GM12891 (cell line): ENCODE measurements at places on chromosomes 12 and 14.

GRCh38 chr12:69405566-69405865, 46.0 kb downstream of the YEATS4 start:
- DNase-seq = no peak

GRCh38 chr12:77163074-77164038, 98.0 kb upstream of the E2F7 start:
- DNase-seq = no peak

GRCh38 chr12:69354556-69355187, 4.9 kb upstream of the YEATS4 start:
- no peak for DNase-seq

DNA sequence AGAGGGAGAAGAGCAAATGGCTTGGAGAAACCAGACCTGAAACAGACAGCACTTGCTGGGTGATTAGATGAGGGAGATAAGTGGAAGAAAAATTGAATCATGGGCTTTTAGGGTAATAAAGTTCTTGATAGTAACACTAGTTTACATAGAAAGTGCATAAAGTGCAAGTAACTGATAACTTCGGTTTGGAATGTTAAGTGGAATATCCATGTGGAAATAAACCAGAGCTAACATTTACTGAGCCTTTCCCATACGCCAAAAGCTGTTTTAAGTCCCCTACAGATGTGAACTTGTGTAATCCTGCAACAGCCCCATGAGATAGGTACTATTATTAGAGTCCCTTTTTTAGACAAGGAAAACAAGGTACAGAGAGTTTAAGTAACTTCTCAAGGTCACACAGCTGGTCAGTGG, 77.1 kb upstream of the NUDT4 start:
- DNase-seq = no peak

GRCh38 chr12:120432772-120433525, 5.0 kb upstream of the COX6A1 start:
- DNase-seq = no peak

- no peak for DNase-seq
Measured at GRCh38 chr12:108198043-108198442, 69.0 kb downstream of the WSCD2 start.

- no peak for DNase-seq
Measured at GRCh38 chr12:69278814-69279782, 39.7 kb downstream of the CPSF6 start.

- DNase-seq = no peak
Measured at GRCh38 chr14:102321456-102322422, 2.2 kb downstream of the ZNF839 start.

GRCh38 chr12:122918827-122919226, 22.9 kb upstream of the VPS37B start:
- no peak for DNase-seq

GRCh38 chr14:104953097-104953496, 25.1 kb downstream of the AHNAK2 start:
- DNase-seq = no peak

DNA sequence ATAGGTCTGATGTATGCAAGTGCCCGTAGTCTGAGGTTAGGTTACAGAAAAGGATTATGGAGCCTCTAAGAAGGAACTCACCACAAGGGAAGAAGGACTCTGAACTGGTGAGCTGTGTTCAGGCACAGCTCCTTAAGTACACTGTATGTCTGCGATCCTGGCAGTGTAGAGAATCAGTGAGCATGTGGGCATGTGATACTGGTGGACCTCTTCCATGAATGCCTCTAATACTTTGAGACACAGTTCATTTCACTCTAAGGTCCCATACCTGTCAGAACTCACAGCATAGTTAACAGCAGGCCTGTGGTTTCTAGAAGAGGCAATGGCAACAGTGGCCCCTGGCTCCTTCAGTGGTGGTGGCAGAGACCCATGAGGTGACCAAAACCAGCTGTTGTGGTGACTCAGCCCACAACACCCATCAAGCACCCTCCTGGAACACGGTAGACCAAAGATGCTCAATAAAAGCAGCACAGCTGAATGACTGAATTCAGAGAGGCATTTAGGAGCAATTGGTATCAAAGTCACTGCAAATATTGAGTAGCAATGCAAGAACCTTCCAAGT, 6.9 kb upstream of the OR6J1 start:
- no peak for DNase-seq

- DNase-seq = no peak
Measured at GRCh38 chr12:61355105-61355504, 905.1 kb upstream of the USP15 start.

- DNase-seq = no peak
Measured at GRCh38 chr12:175250-175649, 38.7 kb downstream of the SLC6A12 start.

DNA sequence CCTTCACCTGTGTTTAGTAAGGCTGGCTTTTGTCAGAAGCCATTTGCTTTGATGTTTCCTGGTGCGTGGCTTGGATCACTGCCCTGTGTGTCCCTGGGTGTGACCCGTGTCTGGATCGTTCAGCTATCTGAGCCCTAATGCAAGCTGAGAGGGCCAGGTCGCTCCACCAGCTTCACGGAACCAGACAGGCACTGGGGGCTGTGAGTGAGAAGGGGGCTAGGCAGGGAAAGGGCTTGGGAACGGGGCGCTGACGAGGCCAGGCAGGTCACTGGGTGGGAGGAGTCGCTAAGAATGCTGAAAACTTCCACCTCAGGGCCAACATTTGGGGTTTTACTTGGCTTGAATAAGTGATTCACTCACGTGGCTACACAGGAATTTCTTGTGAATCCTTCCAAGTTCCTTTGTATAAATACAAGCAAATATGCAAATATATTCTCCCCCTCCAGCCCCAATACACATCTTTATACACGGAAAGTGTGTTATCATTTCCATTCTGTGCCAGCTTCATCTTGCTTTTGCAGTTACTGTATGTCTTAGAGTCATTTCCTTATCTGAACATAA, 24.2 kb upstream of the MMP17 start:
- DNase-seq = no peak

DNA sequence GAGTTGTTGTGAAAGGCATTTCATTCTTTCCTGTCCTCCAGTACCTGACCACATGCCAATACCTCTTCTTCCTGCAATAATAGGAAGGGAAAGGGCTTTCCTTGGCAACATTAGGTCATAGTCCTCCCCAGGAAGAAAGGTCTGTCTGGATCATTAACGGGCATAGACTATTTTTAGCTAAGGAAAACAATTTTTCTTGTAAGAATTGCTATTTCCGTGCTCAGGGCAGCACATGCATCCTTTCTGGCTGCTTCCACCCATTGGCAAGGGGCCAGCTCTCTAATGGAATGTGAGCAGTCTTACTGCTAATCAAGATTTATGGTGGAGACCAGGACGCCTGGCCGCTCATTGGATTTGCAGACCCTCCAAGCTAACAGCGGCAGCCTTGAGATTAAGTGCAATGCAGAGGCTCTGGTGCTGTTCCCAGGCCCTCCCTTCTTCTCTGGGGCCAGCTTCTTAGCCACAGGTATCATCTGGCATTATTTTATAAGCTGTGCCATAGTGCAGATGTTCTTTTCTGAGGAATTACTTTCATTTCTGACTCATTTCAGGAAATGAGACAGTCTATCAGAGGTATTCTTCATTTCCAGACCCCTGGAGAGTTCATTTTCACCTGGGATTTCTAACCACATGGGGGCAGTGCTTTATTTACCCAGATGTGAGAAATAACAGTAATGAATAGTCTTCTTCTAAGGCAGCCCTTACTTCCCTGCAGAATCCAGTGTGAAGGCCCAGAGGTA, 52.9 kb downstream of the ANO6 start:
- no peak for DNase-seq

GRCh38 chr12:97046901-97047300, 139.8 kb downstream of the NEDD1 start:
- no peak for DNase-seq

DNA sequence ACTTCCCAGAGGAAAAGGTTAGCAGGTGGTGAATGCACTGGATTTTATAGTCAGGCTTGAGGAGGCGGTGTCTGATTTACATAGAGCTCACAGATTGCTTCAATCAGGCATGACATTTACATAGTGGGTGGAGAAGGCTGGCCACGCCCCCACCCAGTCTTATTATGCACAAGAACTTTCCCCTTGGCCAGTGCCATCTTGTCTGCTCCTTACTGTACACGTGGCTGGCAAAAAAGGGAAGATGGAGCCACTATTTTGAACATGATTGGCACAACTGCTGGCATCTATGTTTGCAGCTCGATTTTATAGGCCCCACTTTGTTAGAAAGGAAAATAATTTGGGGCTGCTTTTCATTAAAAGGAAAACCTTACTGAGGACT, 10.9 kb upstream of the LGMN start:
- DNase-seq = no peak

- DNase-seq = no peak
Measured at GRCh38 chr12:124915239-124916236, 1.1 kb upstream of the UBC start.

DNA sequence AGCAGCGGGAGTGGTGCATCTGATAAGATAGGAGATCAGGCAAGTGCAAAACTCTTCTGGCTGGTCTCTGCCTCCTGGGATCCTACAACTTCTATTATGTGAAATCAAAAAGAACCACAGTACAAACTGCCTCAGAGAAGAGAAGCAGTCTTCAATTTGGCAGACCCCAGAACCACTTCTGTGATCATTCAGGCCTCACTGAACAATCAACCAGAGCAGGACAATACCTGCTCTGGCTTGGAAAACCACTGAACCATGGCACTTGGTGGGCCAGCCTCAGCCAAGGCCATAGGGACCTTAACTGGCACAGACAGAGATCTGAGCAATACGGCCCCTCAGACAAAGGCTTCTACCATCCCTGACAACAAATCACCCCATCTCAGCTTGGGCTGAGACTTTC, 103.0 kb downstream of the NDUFA12 start:
- no peak for DNase-seq

- no peak for DNase-seq
Measured at GRCh38 chr12:55008944-55009585, 10.7 kb upstream of the NEUROD4 start.

GRCh38 chr14:96461950-96462798, 40.0 kb upstream of the PAPOLA start:
- DNase-seq = no peak

- no peak for DNase-seq
Measured at GRCh38 chr12:124862768-124863415, 772 bp downstream of the SCARB1 start.

GRCh38 chr14:30868736-30869135, 5.6 kb upstream of the COCH start:
- DNase-seq = no peak

GRCh38 chr14:72948481-72949138, 22.3 kb downstream of the DCAF4 start:
- peak; percentile 49 for DNase-seq

- DNase-seq = no peak
Measured at GRCh38 chr14:22174412-22175277, 414.4 kb downstream of the DAD1 start.

DNA sequence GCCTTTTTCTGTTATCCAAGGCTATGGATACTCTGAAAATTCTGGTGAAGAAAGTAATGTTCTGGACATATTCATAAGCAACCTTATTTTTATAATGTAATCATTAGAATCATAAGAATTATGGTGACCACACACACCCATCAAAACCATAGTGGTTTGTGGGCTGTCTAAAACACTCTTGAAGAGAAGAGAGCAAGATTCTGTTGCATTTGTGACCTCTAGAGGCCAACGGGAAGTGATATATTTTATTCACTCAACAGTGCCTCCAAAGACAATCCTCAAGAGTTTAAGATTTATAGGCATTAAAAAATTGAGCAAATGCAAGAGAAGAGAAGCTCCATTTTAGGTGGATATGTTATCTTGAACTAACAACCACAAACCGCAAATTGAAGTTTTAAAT, 68.5 kb upstream of the LGR5 start:
- DNase-seq = no peak

GRCh38 chr12:33253178-33253577, 186.4 kb downstream of the SYT10 start:
- no peak for DNase-seq

DNA sequence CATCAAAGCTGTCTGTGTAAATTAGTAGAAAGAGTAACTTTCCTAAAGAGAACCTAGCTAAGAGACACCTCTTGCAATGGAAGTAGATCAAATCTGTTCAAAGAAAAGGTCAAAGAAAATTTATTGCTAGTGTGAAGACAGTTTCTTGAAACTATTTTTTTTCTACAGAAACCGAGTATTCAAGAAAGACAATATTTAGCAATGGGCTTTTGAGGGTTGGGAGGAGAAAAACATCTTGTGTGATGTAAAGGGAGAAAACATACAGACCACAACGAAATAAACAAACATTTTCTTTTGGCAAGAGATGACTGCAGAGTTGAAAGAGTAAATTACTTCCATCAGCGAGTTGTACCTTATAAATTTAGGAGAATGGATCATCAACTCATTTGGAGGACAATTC, 24.4 kb downstream of the NKX2-1 start:
- DNase-seq = no peak

DNA sequence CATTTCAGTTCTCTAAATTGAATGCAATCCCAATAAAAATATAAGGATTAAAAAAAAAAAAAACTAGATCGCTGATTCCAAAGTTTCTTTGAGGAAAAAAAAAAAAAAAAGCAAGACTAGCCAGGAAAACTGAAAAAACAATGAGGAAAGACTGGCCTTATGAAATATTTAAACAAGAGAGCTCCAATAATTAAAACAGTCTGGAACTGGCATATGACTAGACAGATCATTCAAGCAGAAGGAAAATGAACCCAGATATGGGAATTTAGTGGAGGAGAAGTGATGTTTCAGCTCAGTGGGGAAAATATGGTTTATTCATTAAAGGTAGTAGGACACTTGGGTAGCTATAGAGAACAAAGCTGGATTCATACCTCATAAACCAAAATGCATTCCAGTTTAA, 42.0 kb upstream of the TBC1D15 start:
- DNase-seq = no peak

DNA sequence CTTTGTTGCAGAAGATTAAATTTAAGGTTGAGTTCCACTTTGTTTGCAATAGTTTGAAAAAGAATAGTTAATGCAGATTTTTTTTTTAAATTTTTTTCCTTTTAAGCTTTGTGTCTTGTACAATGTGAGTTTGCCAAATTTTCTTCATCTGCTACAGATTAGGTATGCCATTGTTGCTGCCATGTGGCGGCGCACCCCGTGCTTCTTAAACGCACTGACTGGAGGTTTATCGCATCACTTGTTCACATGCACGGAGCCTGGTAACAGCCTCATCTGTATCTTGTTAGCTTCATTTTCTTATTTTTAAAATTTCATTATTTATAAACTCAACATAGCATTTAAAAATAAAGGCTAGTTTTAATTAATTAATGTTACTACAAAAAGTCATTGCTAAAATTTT, 43.5 kb downstream of the ETNK1 start:
- no peak for DNase-seq

GRCh38 chr12:59973515-59973914, 377.7 kb downstream of the SLC16A7 start:
- DNase-seq = no peak
